ENCODE measurements at places on chromosomes 7 and 10.

DNA sequence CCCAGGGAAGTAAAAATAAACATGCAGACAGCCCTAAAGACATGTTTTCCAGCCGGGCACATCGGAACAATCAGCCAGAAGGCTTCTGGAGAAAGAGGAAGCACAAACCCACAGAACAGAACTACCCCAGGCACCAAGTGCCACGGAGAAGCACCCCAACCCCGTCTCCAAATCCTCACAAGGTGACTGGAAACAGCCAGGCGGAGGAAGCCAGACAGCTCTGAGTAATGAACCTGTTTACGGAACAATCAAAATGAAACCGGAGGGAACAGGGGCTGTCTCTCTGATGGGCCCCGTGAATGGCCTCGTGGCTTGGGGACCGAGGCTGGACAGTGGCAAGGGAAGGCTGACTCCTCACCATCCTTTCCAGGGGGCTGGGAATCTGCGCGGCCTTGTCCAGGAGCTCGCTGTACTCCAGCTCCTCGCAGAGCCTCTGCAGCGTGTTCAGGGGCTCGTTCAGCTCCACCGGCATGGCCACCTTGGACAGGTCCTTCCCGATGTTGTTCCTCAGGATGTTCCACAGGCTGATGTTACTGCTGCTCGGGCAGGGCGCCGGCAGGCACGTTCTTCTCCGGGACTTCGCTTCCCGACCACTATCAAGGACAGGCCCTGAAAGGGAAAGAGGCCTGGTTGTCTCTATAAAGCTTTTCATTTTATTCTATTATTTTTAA, 77.0 kb upstream of the GSDME start:
- no peak for DNase-seq

DNA sequence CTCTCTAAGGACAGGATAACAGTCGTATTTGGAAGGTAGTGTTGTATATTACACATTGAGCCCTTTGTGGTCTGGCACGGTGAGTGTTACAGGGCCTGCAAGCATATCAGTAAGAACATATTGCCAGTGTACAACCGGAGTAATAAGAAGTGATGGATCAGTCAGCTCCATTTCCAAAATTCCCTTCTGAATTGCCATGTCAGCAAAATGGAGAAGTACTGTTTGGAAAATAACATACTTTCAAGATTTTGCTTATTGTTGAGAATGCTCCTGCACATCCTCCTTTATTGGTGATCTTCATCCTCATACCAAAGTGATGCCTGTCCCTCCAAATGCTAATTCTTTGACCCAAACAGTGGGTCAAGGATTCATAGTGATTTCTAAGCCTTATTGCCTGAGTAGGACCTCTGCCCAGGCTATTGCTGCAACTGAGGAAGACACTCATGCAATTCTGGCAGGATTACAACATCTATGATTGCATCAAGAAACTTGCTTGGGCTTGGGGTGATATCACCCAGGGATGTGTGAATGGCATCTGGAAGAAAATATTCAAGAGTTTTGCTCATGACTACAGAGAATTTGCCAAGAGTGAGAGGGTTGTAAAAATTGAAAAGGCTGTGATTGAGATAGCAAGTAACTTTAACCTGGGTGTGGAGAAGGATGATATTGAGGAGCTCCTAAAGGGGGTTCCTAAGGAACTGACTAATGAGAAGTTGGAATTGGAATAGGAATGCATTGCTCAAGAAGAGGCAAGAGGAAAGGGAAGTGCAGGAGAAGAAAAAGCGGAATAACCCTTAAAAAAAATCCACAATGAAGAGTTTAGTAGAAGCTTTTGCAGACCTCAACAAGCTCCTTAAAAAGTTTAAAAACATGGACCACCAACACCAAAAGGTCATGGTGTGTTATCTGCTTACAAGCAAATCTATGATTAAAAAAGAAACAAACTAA, 452.2 kb upstream of the SORCS1 start:
- no peak for DNase-seq

- no peak for DNase-seq
Observed at GRCh38 chr10:91249700-91250099, 29.2 kb downstream of the PCGF5 start.

GRCh38 chr7:87027900-87028299, 31.6 kb downstream of the ELAPOR2 start:
- DNase-seq = no peak

GRCh38 chr7:152894295-152895170, 135.0 kb downstream of the ACTR3B start:
- DNase-seq = no peak

DNA sequence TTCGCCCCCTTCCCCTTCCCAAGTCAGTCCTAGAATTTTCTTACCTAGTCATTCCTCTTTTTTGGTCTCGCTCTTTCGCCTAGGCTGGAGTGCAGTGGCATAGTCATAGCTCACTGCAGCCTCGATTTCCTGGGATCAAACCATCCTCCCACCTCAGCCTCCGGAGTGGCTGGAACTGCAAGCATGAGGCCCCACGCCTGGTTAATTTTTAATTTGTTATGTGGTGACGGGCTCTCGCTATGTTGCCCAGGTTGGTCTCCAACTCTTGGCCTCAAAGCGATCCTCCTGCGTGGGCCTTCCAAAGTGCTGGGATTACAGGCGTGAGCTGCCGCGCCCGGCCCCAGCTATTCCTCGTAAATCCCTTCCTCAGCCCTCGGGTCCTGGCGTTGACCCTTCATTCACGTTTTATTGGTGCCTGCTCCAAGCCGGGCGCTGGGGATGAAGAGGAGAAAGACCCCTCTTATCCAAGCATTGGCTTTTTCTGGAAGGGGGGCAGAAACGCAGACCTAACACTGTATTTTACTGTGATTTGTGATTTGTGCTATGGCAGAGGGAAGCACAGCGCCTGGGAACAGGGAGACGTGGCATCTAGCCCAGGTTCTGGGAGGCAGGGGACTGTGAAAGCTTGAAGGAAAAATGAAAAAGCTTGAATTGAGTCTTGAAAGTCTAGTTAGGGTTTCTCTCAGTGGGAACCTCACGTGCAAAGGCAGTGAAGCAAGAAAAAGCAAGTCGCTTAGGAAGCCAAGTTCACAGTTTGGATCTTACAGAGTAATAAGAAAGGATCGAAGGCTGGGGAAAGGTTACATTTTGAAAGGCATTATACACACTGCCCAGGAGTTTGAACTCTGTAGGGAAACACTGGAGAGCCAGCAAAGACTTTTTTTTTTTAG, 516 bp downstream of the ZNHIT1 start:
- no peak for DNase-seq

DNA sequence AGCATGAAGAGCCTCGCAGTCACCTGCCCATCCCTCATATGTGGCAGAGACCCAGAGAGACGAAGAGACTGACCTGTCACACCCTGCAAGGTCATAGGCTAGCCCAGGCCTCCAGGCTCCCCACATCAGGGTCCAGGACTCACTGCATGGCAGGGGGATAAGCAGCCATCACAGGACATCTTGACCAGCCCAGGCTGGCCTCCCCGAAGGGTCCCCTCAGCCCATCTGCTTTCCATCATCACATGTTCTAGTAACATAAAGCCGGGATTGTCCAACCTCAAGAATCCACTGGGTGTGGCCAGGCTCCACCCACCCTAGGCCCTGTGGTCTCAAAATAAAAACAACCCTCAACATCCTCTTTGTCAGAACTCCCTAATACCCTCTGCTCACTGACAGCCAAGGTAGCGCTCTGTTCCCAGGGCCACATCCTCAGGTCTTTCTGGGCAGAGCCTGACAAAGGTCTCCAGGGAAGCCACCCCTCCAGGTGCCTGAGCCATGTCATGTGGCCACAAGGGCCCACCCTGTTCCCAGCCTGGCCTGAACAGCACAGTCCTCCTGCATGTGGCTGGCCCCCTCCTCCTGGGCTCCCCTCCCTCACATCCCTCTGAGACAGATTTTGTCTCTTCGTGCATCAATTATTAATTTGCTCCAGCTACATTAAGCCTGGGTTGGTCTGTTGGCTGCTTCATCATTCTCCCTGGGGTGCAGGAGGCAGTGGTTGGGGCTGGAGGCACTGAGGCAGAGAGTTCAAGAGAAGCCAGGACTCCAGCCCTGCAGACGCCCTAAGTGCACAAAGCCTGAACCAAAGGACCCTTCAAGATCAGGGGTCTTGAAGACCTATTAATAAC, 131.8 kb upstream of the UNC5B start:
- no peak for DNase-seq

DNA sequence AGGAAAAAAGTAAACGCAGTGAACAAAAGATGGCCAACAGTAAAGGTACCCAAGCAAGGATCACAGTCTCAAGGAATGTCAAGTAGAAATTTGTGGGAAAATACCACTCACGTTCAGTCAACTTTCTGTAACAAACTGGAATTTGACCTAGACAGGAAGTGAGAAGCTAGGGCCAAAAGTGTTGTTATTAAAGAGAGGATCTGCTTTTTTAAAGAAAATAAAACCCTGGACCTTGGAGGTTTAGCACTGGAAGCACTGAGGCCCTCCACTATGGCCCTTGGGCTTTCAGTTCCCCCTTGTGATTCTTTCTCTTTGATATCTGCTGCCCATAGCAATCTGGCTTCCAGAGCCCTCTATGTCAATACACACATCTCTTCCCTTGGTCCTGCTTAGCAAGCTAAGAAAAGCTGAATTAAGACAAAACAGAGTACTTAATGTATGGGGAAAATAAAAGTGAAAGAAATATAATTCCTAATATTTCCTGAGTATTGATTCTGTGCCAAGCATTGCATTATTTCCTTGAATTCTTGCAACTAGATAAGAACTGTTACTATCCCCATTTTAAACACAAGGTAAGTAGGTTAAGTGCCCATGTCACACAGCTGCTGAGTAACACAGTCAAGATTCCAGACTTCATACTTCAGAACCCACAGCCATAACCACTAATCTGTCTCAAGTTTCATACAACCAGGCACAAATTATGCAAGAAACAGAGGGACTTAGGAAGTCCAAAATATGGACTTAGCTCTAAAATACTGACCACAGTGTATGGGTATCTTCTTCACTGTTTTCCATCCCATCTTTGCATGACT, 2.6 kb upstream of the ZNF438 start:
- no peak for DNase-seq
